ENCODE measurements at places on chromosomes 12 and 14.

- no peak for DNase-seq
Measured at GRCh38 chr12:31645924-31646323, 13.6 kb upstream of the ETFBKMT start.

GRCh38 chr12:96368233-96368632 is 32.0 kb downstream of the CDK17 start:
- DNase-seq: no peak

DNA sequence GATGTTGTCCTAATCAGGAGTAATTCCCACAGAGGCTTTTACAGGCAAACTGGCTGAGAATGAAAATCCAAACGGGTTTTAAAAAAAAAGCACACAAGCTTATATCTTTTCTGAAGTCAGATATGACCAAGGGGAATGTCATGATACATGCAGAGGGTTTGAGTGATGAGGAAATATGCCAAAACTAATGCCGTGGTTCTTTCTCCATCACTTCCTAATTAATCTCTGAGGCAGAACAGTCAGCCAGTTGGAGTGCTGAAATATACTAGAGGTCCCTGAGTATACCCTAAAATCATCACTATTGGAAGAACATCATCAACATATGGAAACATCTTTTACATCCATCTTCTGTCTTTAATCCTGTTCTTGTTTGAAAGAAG is 160.8 kb upstream of the FAR2 start:
- no peak for DNase-seq

GRCh38 chr12:95336387-95337067 is 118.9 kb downstream of the VEZT start:
- no peak for DNase-seq

GRCh38 chr14:64069634-64070359 is 217.0 kb downstream of the SYNE2 start:
- no peak for DNase-seq

DNA sequence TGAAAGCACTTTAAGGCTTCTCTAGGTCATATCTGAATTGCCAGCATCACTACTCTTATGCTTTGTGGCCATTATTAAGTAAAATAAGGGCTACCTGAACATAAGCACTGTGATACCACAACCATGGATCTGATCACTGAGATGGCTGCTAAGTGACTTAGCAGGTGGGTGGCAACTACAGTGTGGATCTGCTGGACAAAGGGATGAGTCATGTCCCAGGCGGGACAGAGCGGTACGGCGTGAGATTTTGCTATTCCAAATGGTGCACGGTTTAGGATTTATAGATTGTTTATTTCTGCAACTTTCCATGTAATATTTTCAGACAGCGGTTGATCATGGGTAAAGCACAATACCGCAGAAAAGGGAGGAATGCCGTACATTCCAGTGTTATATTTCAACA is 39.4 kb downstream of the MLXIP start:
- DNase-seq: no peak

DNA sequence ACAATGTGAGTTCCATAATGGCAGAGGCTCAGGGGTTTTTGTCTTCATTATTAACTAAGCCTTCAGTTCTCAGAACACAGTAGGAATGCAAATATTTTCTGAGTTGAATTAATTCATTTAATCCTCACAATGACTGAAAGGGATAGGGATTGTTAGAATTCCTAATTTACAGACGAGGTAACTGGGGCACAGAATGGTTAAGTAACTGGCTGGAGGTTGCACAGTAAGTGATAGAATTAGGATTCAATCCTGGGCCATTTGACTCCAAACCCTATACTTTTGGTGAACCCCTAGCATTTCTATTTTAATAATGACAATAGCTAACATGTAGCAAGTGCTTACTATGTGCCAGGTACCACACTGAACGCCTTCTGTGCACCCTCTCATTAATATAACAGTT is 163.1 kb downstream of the PPM1H start:
- no peak for DNase-seq

Measured in stimulated activated CD8-positive, alpha-beta memory T cell treated with anti-CD3 and anti-CD28 coated beads, Interleukin-2, amount 100 ng/mL, for 1 hour (primary cell).